ENCODE measurements at places on chromosomes 3 and 15. TPM values are rescaled to one million over a fixed set of nuclear protein-coding genes. Genes with fewer than 3 reads are reported as not detected.

CFAP20DC gene
- total RNA-seq, result 2.2 TPM

GABRA5 gene
- not detected for total RNA-seq

CA12 gene
- total RNA-seq, result 114 TPM

CNTN3 gene
- 0.36 TPM for total RNA-seq

SLC12A1 gene
- total RNA-seq, result not detected

Data from osteoblast (primary cell).